ENCODE measurements at places on chromosomes 4 and X. TPM values are rescaled to one million over a fixed set of nuclear protein-coding genes. Genes with fewer than 3 reads are reported as not detected.

ARR3 gene
- not detected for total RNA-seq

SULT1E1 gene
- not detected for total RNA-seq

ZNF674 gene
- total RNA-seq, result 4.6 TPM

MAOB gene
- not detected for total RNA-seq

PPA2 gene
- total RNA-seq, result 43.0 TPM

CSAG3 gene
- total RNA-seq, result not detected

GRCh38 chr4:40991908-40992307 is 222.4 kb downstream of the APBB2 start:
- DNase-seq, result no peak

DNA sequence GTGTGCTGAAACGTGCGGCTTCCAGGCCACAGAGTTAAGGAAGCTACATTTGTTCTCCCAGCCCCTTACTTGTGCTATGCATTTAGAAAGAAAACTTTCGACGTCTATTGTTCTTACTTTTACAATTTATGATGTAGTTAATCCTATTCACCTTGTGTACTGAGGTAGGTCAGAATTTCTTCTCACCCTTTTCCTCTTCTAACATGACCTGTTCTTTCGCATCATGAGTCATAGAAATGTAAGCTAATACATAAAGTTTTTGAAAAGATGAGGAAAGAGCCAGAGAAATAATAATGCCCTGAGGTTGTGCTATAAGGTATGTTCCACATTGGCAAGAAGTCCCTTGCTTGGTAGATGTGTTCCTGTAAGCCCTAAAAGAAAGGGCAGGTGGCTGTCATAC is 298.3 kb downstream of the TRIML1 start:
- no peak for DNase-seq

GRCh38 chrX:40094041-40094899 is 3.5 kb downstream of the BCOR start:
- DNase-seq, result no peak

DNA sequence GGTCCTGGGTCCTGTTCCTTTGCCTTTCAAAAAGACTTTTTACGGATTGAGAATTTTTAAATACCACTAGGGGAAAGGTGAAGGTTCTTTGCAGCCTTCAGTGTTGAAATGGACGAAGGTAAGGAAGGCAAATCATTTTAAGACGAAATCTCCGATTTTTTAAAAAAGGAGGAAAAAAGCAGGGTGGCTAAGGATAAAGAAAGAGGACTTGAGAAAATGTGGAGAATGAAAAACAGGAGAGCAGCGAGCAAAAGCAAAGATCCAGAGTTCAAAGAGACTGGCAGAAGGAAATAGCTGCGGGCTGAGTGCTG is 314 bp downstream of the EPHA5 start:
- DNase-seq, result no peak

DNA sequence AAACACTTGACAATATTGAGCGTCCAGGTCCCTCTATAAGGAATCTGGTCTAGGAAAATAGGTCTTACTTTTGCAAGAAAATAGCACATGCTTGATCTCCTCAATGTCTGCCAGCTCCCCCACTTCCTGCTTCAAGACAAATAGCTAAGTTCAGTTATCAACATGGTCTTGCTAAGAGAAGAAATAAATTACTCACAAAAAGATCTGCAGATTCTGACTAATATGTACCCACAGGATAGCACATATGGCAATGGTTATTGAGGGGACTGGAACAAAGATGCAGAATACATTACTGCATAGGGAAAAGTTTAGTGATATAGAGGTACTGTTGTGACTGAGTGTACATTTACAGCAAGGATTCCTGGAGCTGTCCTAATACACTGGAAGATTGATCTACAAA is 457.5 kb upstream of the GRID2 start:
- no peak for DNase-seq

DNA sequence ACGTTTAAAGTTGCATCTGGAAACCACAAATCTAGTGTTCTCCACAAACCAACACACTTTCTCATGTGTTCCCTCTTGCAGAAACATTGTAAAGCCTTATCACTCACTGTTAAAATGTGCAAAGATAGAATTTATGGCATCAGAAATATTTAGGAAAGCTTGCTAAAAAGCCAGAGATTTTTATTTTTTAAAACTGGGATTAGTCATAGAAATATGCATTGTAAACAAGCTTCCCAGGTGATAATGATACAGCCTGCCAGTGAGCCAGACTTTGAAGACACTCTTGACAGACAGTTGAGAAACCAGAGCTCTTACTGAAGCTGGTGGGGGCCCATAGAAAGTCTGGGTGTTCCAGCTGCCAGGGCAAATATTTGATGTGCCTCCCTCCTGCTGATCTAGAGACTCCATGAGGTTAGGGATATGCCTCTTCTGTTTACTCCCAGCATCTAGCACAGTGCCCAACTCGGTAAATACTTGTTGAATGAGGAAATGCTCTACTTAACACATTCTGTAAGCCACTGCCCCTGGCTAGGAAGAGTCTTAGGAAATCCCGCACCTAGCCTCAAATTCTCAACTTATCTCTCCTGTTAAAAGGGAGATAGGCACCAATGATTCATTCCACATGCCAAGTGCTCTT is 179.0 kb upstream of the RASGEF1B start:
- no peak for DNase-seq

- no peak for DNase-seq
These were observed 45.2 kb downstream of the PHKA2 start for GRCh38 chrX:18938710-18939109.

GRCh38 chr4:131459430-131460101 is 1689.5 kb upstream of the PCDH10 start:
- no peak for DNase-seq

- DNase-seq, result no peak
These were observed 237.1 kb upstream of the NUDT6 start for GRCh38 chr4:123159479-123159878.

- DNase-seq, result no peak
These were observed 100.6 kb downstream of the MID1 start for GRCh38 chrX:10519761-10520160.

- no peak for DNase-seq
These were observed 2.9 kb downstream of the GNRHR start for GRCh38 chr4:67751260-67751659.

- DNase-seq, result no peak
These were observed 32.9 kb upstream of the OTUD4 start for GRCh38 chr4:145213245-145213644.

DNA sequence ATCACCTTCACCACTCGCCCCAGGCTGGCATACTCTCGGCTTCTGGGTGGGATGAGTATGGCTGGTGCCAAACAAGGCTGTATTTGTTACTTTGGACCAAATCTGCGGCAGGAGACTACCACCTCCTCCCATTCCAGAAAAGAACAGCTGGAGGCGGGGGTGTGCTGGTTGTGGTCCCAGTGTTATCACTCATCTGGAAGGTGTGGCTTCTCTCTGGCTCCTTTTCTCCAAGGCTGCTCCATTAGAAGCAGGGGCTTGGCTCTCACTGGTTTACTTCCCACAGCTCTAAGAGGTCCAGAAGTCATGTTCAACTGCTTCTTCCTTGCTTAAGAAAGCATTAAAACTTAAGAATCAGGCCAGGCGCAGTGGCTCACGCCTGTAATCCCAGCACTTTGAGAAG is 2.6 kb upstream of the TRIML2 start:
- no peak for DNase-seq

DNA sequence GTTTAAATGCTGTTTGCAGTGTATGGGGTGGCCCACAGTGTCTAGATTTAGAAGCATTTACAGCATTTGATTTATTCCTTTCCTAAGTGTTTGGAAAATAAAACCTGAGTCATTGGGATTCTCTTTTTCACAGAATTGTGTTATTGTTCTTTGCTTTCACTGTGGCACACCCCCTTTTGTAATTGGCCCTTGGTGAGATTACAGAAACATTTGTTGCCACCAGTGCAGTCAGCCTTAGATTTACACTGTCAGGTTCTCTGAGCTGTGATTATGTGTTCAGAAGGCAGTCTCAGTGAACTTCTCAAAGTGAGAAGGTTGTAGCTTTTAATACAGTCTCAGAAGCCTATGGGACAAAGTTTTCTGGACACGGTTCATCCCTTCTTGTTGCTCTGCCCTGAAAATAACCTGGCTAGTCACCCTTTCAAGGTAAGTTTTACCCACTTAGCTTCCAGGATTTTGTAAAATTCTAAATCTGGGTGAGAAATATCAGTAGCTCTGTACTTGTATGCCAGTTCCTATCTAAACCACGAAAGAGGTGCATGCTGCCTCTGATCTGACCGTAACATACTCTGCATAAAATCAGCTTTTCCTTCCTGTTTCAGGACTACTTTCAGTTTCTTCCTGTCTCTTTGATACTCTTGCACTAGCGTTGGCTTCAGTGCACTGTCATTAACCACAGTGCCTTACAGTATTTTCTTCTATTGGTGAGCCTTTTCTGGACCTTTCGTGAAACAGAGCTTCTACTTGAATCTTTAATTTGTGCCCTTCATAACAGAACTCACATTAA is 12.6 kb downstream of the RUFY3 start:
- peak; percentile 5 for DNase-seq

- DNase-seq, result no peak
These were observed 332.4 kb downstream of the ARHGAP24 start for GRCh38 chr4:85807247-85807950.
